Hematopoietic multipotent progenitor cell treated with erythropoietin and hydrocortisone succinate and interleukin-3 and kit ligand, for 6 days (in vitro differentiated cells): ENCODE measurements at places on chromosomes 6 and 20.

DNA sequence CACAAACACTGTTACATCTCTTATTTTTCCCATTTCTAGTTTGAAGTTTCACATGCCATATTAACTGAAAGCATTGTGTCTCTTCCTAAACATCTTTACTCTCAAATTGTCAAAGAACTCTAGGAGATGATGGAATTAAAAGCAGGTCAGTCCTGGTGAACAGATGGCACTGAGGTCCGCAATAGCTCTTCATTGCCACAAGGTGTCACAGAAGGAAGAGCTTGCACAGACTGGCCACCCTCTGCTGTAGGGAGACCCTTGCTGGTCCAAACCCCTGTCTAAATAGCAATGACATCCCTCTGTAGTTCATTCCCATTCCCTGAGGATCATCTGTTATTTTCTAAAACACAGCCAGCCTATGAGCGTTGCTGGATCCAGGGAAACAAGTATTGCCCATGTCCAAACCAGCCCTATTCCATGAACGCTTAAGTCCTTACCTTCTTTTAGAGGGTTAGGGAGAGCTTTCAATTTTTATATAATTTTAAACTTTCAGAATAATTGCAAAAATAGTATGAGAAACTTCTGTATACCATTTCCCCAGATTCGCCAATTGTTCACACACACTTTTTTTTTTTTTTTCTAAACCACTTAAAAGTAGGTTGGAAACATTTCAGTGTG, 10.1 kb upstream of the HDAC2 start:
- DNase-seq, result peak; percentile 69

- no peak for DNase-seq
Measured at GRCh38 chr6:11734861-11735613, 43.6 kb downstream of the ADTRP start.

GRCh38 chr6:149924206-149924932, 1.4 kb upstream of the RAET1G start:
- DNase-seq, result no peak

DNA sequence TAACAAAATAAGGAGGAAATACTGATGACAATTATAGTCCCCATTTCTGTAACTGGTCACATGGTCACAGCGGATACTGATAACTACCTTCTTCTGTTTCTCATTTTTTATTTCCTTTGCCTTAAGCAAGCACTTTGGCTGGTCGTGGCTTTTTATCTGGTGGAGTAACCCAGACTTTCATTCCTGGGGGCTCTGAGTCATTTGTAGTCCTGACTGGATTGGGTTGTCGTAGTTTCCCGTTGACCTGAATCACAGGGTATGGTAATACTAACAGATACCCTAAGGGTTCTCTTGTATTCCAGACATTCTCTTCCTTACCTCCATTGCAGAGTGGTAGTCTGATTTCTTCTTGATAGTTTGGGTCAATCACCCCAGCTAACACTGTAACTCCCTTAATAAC, 500.3 kb upstream of the ADGRB3 start:
- no peak for DNase-seq

- no peak for DNase-seq
Measured at GRCh38 chr20:50724112-50724725, 7.2 kb upstream of the PARD6B start.

DNA sequence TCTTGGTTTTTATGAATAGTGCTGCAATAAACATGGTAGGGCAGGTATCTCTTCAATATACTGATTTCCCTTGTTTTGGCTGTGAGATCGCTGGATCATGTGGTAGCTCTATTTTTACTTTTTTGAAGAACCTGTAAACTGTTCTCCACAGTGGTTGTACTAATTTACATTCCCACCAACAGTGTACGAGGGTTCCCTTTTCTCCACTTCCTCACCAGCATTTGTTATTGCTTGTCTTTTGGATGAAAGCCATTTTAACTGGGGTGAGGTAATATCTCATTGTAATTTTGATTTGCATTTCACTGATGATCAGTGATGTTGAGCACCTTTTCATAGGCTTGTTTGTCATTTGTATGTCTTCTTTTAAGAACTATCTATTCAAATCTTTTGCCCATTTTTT, 8.0 kb upstream of the ARG1 start:
- DNase-seq, result no peak

DNA sequence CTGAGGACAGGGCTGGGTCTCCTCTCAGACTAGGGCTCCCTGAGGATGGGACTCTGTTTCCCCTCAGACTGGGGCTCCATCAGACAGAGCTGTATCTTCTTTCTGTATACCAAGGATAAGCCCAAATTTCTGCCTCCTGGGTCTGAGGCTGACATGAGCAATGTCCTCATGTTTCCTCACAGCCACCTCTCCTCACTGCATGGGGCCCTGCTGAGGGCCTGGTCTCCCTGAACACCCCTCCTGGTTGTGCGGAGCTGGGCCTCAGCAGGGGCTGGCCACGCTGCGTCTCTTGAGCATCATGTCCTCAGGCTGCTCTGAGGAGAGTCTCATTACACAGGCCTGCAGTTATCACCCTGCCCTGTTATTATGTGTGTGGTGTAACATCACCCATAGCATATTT, 144.6 kb downstream of the LRFN2 start:
- no peak for DNase-seq

DNA sequence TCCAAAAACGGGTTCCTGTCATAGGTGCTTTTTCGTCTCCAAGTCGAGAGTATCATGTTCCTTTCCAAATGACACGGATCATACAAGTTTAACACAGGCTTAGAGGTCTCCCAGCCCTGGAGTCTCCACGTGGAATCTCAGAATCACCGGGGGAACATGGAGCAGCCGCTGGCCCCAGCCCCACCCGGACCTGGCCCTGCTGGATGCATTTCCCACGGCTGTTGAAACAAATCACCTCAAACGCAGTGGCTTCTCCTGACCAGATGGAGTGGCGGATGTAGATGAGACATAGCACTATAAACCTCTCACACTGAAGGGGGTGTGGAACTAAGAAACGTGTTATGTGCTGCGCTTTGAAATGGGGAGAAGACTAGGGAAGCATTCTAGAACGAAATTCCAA, 70.0 kb upstream of the FRMD1 start:
- DNase-seq, result no peak

DNA sequence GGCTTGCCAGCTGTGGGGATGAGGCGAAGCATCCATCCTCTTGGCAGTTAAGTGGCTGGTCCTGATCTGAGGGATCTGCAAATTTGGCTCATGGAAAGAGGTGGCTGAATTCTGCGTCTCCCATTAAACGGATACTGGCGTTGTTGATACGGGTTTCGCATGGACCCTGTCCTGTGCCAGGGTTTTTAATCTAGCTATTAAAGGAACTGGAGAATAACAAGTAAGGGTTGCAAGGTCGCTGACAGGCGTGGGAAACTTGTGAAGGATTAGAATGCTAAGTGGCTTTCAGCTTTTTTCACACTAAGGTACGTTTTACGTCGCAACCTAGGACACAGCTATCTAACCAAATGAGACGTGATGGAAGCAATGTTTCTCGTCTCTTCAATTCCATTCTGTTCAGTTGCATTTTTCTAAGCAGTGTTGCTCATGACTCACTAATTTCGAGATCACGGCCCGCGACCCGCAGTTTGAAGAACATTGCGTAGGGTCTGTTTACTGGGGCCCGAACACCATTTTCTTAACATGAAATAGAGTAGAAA, 852 bp downstream of the GMNN start:
- DNase-seq, result peak; percentile 31

- no peak for DNase-seq
Measured at GRCh38 chr6:31744422-31744821, 4.6 kb downstream of the MSH5 start.

DNA sequence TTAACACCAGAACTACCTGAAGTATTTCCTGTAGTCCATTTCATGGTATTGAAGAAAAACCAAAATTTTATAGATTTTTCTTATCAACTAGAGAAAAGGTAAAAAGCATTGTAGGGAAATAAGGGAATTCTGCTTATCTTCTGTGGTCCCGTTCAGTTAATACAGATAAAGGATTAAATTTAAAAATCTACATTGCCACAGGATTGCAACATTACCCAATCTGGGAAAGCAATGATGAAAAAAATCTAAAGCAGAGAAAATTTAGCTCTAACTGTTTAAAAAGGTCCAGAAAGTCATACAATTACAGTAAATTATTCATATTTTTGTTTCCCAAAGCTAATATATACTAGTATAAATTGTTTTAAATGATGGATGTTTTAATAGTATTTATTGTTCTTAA, 18.0 kb downstream of the POLH start:
- no peak for DNase-seq

- DNase-seq, result no peak
Measured at GRCh38 chr6:158041788-158042187, 60.1 kb downstream of the SYNJ2 start.

- no peak for DNase-seq
Measured at GRCh38 chr6:1669996-1670395, 60.3 kb downstream of the FOXC1 start.

GRCh38 chr6:71577766-71578165, 289.2 kb downstream of the OGFRL1 start:
- no peak for DNase-seq

DNA sequence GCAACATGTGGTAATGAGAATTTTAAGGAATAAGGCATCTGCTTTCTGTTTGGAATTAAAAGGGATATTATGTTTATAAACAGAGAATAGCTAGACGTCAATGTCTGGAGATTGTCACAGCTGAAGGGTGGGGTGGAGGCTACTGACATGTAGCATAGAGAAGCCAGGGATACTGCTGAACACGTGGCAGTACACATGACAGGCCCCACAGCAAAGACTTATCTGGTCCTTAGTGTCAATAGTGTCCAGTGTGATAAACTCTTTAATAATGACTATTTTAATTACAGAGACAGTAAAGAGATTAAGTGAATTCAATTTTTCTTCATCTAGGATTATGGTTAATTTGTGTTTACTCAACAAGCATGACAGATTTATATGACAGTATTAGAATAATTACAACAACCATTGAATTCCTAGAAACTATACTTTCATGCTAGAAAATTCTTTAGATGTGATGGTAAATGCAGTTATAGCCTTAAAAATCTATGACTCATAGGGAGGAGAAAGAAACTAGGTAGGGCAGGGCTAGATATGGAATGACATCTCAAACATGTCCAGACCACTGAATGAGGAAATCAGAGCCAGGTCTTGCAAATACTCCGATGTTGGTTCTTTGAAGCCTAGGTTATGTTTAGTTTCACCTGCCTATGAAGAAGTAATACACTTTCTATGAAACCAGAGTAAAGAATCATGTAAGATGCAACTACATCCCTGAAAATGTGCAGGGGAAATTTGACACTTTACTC, 399.5 kb downstream of the PHF3 start:
- DNase-seq, result no peak

DNA sequence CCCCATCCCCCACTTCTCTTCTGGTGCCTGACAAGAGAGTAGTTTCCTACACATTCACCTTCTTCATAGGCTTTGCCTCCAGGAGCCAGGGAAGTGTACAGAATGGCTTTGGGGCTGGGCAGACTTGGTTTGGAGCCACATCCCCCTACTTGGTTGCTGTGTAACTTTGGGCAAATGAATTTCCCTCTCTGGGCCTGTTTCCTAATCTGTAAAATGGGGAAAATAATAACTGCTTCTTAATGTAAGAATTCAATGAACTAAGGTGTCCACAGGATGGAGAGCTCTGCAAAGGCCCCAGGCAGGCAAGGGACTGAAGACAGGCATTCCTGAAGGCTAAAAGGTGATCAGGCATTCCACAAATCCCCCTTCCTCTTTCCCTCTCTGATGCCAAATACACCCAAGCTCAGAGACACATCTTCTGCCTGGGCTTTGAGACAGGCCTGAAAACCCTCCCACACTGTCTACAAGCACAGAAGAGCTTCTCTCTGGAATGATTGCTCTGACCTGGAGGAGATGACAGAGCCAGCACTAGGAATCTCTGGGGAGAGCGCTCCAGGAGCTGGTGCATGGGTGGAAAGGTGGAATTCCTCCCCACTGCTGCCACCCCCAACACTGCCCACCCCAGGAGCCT, 6.9 kb upstream of the C20orf203 start:
- no peak for DNase-seq

GRCh38 chr20:59051666-59052185, 9.1 kb upstream of the PRELID3B start:
- no peak for DNase-seq

- no peak for DNase-seq
Measured at GRCh38 chr20:21028921-21029320, 77.2 kb downstream of the LINC00237 start.

GRCh38 chr20:58011106-58011946, 217.1 kb downstream of the ANKRD60 start:
- DNase-seq, result no peak

DNA sequence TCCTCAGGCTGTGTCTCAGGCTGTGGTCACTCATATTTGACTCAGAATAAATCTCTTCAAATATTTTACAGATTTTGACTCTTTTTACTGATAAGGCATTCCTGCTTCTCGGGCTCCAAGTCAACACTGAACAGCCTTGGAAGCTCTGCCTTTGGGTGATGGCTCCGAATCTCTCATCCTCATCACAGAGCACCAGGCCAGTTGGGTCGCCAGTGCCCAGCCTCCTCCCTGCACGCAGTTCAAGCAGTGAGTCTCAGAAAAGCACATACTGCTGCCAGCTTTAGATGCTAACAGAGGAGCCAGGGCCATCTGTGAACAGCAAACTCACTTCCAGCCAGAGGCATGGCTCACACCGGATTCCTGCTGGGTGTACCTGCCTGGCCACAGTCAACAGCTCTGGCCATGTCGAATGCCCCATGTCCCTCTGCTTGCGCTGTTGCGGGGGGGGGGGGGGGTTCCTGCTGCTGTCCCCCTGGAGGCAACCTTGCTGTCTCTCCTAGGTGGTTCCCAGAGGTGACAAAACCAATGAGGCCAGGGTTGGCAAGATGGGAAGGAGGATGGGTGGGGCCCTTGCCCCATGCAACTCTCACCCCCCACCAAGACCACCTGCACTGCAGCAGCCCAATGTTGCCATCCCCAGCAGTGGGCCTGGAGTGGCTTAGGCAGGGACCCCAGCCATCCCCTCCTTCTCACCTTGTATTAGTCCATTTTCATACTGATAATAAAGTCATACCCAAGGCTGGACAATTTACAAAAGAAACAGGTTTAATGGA, 248.8 kb downstream of the ERMARD start:
- no peak for DNase-seq
